Stimulated activated CD4-positive, alpha-beta T cell treated with anti-CD3 and anti-CD28 coated beads, TNF-alpha, amount 100 ng/mL, for 1 hour (primary cell): ENCODE measurements at places on chromosomes 11 and 22.

DNA sequence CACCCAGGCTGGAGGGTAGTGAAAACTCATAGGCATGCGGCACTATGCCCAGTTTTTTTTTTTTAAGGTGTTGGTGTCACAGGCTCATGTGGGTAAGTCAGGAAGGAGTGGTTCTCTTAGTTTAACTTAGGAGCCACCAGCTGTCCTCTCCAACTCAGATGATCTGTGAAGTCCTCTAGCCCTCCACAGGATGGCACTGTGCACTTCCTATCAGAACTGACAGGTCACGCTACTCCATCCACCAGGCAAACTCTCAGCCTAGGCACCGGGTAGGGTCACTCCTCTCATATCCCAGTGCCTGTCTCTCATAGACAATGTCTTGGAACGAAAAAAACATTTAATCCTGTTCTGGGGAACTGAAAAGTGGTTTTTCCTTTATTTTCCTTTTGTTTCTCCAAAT, 16.5 kb downstream of the NAP1L4 start:
- no peak for DNase-seq

DNA sequence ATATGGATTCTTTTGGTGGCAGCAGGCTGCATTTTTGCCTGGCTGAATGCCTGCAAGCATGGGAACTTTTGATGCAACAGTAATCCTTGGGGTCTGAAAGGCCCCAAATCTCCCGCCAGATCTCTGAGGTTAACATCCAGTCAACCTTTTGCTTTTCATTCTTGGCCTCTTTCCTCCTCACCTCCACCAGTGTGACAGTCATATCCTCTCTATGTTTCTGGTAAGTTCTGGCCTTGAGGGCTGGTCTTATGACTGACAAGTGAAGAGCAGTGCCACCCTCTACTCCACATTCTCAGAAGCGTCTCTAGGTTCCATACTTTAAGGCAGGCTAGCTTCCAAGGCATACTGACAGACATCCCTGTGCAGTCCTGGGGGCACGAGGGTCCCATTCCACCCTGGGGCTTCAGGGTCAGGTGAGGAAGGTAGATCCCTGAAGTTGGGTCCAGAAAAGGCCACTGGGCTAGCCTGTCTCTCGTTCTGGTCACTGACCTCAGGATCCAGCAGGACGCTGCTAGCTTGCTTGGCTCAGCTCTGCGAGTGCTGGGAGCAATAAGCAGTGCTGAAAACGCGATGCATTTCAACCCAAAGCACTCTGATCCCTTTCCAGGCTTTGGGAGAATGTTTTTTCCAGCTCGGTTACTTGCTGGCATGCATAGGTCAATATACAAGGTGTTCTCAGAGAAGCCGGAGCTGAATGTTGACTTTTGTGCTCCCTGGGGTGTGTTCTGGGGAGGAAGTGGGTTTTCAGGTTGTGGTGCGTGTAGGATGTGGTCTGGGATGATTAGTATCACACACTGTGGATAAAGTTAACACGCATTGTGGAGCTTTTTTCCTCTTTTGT, 75.2 kb downstream of the PTPRJ start:
- no peak for DNase-seq

- DNase-seq = peak; percentile 65
Measured at GRCh38 chr11:62560566-62561103, 13.1 kb downstream of the EEF1G start.

- no peak for DNase-seq
Measured at GRCh38 chr22:27835446-27835845, 33.9 kb upstream of the MN1 start.

DNA sequence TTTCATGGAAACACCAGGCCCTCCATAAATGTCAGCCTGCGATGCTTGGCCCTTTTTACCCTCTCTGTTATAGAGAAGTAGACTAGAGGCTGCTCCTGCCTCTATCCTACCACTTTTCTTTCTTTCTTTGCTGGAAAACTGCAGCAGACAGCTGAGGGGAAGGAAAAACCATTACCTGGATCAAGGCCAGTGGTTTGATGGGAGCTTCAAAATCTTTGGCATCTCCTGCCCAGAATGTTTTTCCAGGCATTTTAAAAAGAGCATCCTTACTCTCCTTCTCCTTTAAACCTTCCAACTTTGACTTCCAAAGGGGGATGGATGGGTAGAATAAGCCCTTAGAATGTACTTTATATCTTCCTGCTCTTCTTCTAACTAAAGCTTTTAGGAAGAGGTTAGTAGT, 44.9 kb downstream of the EXT2 start:
- DNase-seq = no peak

DNA sequence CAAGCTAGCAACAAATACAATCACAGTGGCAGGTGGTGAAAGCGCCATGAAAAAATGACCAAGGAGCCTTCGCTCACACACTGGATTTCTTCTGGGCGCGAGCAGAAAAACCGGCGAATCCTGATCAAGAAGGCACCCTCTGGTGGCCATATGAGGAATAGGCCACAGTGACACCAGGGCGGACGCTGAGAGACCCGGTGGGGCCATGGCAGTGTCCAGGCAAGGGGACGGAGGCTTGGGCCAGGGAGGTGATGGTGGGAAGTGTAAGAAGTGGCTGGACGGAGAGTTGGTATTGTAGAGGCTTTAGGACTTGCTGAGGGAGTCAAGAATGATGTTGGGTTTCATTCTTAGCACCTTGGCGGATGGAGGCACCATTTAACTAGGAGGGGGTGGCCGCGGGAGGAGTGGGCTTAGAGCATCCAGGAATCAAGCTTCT, 16.9 kb upstream of the RAC2 start:
- DNase-seq = peak; percentile 44

GRCh38 chr11:57387289-57388030, 3.0 kb downstream of the PRG2 start:
- DNase-seq = no peak

DNA sequence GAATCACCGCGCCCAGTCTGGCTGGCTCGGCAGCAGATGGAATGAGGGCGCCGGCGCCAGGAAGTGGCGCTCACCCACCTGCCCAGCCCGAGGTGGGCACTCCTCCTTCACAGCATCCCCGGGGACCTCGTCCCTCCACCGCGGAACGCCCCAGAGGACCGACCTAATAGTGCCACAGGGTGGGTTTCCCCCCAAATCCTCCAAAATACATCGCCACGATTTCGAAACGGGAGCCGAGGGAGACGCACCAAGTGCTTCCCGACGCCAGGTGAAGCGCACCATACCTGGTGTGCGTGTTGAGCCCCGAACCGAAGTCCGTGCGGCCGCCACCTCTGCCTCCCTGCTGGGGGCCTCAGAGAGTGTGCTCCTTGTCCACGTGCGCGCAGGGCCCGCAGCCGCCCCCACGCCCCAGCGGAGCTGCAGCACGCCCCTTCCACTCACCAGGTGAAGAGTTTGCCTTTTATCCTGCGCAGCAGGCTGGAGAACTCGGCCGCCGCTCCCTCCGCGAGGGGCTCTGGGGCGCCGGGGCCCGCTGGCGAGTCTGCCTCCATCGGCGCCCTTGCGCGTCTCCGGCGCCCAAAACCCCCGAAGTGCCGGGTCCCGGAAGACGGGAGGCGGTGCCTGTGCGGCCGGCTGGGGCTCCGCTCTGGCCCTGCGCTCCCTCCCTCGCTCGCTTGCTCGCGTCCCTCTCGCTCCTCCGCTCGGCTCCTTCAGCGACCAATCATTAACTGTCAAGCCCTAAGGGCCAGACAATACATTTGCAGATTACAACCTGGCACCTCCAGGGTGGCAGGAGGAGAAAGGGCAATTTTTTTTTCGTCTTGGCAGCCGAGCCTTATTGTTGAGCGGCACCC, at the start of gene SLC35F2:
SLC35F2 (minus strand) TSS at position 571 of the 854 bp plus-strand sequence; CDS start at position 551, 20 bp downstream.
- DNase-seq = peak; percentile 40

GRCh38 chr22:40616578-40616977, 19.9 kb downstream of the MRTFA start:
- DNase-seq = no peak

GRCh38 chr11:14583252-14584034, 60.2 kb upstream of the PDE3B start:
- DNase-seq = no peak

- DNase-seq = no peak
Measured at GRCh38 chr11:90764691-90765090, 541.8 kb upstream of the CHORDC1 start.

DNA sequence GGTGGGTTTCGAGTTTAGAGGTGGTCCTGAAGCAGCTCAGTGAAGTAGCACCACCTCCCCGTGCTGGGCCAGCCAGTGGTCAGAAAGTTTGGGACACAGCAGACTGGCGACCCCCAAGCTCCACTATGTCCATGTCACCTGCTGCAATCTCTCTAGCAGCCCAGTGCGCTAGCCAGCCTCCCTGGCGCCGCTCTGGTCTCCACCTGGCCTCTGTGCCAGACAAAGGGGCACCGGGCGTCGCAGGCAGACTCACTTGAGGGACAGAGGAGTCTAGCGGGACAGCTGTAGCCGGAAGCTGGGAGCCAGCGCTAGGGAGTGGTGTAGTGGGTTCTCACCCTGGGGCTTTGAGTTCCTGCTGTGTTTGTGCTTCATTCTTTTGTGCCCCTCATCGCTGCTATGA, 25.5 kb downstream of the MYBPC3 start:
- no peak for DNase-seq

GRCh38 chr11:68093565-68093964, 27.6 kb downstream of the CHKA start:
- DNase-seq = no peak
